ENCODE measurements at places on chromosomes 2 and 18.

DNA sequence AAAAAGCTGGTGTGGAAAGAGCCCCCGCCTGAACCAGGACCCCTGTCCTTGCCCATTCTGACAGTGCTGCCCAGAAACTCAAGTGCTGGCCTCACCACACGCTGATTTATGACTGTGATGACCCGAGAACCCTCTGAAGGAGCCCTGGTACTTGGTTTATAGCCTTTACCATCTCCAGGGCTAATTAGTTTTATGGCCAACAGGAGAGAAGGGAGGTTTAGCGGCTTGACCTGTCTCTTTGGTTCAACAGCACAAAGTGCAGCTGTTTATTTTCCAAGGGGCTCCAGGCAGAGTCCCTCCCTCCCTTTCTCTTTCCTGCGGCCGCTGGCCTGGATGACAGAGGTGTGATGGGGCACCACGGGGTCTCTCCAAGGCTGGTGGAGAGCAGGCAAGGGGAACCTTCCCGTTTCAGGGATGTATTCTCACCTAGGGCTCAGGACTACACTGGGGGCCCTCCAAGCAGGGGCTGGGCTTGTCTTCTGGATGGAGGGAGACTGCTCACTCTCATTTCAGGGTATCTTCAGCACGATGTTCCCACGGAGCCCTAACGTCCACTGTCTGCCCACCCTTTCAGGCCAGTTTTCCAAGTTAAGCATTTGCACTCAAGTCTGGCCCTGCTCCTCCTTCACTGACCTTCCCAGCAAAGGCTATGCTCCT lies 174.2 kb upstream of the GLI2 start:
- no peak for DNase-seq

GRCh38 chr2:73716543-73717250 lies 20.4 kb downstream of the TPRKB start:
- DNase-seq: no peak

GRCh38 chr2:110771547-110772382 lies 39.4 kb downstream of the ACOXL start:
- no peak for DNase-seq

DNA sequence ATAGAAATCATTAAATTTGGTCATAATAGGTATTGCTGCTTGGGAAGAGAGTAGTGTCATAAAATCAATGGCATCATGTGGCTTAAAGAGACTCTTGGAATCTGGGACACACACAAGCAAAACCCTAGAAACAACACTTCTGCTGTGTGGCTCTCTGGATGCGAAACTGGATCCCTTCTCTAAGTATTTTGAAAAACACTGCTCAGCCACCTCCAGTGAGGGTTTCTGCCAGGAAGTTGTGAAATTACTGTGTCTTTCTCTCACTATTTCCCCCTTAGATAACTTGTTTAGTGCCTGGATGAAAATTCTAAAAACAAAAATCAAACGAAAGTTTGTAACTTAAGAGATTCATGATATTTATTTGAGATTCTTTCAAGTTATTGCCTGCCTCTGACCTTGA lies 163.8 kb downstream of the RHBDD1 start:
- no peak for DNase-seq

- no peak for DNase-seq
Observed at GRCh38 chr18:62506495-62507143, 16.2 kb upstream of the ZCCHC2 start.

DNA sequence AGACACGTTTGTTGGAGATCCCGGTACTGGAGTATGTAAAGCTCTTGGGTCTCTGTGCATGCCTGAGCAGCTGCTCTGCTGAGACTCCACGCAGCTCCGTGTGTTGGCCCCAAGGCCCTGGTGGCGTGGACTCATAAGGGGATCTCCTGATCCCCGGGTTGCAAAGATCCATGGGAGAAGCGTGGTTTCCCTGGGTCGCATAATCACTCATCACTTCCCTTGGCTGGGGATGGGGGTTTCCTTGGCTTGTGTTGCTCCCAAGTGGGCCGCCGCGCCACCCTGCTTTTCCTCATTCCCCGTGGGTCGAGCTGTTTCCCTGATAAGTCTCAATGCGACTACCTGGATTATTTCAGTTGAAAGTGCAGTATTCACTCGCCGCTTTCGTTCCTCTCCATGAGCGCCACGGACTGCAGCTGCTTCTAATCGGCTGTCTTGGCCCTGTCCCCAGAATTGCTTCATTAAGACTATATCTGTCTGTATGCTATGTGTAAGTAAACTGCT lies 76.0 kb downstream of the EPC2 start:
- no peak for DNase-seq

GRCh38 chr18:46325895-46326294 lies 221.7 kb downstream of the HAUS1 start:
- no peak for DNase-seq

GRCh38 chr18:75160364-75160763 lies 48.6 kb downstream of the PTGR3 start:
- DNase-seq: no peak

GRCh38 chr2:23589739-23590138 lies 204.8 kb downstream of the KLHL29 start:
- DNase-seq: no peak

- no peak for DNase-seq
Observed at GRCh38 chr2:114076961-114077360, 187.1 kb downstream of the ACTR3 start.

DNA sequence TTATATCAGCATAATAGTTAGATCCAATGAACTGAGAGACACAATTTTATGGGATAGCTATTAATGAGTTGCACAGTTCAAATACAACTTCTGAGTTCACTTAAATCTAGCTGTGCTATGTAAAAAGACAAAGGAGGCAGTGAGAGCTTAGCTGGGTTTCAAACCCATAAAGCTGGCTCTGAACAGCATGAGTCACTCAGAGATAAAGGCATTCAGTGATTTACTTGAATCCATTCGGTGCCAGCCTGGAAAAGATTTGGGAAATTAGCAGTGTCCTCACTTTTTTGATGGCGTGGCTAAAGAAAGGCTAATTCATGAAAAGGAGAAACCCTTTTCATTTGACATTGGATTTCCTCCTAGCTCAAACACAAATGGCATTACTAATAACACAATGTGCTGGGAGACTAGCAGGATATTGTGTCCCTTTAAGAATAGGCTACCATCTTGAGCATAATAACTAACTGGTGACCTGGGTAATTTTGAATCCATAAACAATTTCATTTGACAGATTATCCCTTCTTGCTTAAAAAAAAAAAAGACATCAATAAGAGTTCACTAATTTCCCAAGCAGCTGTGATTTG lies 98.4 kb upstream of the NEUROD1 start:
- no peak for DNase-seq

- no peak for DNase-seq
Observed at GRCh38 chr2:9715238-9715637, 84.4 kb upstream of the YWHAQ start.

DNA sequence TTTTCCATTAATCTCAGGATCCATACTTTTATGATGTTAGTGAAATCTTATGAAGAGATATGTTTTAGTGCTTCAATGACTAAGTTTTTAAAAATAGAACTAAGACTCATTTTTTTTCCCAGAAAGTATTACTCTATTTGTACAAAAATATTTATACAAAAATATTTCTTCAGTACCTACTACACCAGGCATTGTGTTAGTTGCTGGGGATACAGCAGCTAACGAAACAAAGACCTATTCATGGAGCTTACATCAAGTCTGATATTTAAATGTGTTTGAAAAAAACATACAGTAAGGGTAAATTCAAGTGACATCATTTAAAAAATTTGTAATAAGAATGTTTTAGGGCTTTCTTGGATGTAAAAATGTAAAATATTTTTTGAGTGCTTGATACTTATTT lies 11.6 kb downstream of the VAPA start:
- no peak for DNase-seq

GRCh38 chr2:48448274-48449061 lies 81.5 kb upstream of the STON1 start:
- no peak for DNase-seq

DNA sequence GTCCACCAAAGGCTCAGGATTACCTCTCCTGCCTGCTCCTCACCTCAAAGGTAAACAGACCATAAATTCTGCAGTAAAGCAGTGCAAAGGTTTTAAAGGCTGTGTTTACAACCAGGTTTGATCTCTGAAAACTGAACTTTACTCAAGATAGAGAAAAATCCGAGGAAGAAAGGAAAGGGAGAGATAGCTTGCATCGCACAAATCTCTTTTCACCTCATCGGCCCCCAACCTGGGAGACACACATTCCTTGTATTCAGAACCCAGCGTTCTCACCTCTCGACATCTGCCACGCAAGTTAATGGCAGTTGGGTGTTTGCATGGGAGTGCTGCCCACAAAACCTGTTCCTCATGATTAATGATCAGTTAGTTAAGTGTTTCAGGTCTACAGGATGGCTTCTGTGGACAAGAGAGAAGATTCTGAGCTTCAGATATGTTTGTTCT lies 72.6 kb downstream of the GATA6 start:
- no peak for DNase-seq

DNA sequence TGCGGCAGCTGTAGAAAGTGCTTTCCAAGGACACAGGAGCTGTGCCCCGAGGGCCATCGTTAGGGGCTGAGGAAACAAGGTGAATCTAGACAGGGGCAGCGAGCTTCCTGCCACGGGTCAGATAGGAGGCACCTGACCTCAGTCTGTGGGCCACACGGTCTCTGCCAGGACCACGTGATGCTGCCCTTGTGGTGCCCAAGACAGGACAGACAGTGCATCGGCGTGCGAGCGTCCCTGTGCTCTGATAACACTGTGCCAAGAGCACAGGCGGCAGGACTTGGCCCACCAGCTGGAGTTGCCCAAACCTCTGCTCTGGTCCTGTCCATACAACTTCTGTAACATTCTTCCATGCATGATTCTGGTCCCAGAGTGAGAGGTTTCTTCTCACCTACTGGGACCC lies 225.4 kb downstream of the TWIST2 start:
- DNase-seq: no peak

DNA sequence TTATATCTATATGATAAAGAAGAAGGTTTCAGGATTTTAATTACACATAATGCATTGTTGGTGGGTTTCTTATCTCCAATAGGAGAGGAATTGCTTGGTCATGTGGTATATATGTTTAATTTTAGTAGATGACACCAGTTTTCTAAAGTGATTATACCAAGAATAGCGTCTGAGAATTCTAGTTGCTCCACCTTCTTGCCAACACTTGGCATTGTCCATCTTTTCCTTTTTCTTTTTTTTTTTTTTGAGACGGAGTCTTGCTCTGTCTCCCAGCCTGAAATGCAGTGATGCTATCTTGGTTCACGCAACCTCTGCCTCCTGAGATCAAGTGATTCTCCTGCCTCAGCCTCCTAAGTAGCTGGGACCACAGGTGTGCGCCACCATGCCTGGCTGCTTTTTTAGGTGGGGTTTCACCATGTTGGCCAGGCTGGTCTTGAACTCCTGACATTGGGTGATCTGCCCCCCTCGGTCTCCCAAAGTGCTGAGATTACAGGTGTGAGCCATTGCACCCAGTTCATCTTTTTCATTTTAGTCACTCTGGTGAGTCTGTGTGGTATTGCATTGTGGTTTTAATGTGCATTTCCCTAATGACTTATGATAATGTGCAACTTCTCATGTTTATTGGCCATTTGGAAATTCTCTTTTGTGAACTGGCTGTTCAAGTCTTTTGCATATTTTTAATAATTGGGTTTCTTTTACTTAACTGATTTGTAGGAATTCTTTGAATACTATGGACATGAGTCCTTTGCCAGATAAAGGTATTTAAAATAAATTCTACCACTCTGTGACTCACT lies 37.3 kb upstream of the ZNF512 start:
- DNase-seq: no peak

DNA sequence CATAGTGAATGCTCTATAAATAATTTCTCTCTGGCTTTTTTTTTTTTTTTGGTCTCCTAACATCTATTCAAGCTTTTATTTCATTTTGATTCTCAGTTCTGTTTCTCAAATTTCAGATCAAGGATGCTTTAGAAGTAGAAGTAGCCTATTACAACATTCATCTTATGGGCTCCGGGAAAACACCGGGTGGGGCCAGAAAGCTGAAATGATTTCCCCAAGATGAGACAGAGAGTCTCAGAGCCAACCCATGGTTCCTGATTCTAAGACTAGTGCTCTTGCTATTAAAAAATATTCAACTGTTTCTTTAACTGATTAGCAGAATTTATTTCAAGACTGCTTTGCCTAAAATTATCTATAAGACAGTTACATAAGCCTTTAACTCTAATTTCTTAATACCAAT lies 147.2 kb upstream of the CCDC68 start:
- DNase-seq: no peak

DNA sequence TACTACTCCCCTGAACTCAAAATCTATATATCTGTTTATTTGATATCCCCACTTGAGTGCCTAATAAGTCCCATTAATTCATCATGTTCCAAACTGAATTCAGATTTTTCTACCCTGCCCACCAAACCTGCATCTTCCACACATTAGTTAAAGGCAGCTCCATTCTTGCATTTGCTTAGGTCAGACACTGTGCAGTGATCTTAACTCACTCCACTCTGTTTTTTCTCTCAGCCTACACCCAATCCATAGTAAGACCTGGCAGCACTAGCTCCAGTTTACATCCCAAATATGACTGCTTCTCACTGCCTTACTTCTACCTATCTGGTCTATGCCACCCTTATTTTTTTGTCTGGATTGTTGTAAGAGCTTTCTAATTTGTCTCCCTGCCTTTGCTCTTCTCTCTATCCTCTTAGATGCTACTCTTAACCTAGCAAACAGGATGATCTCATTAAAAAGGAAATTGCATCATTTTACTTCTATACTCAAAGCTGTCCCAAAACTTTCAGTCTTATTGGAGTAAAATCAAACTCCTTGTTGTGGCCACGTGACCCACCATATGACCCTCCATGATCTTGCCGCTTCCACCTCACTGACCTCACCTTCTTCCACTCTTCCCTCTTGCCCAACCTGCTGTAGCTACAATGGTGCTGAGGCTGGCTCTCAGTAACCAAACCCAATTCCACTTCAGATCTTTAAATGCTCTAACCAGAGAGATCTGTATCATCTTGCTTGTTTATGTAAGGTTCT lies 274.9 kb upstream of the FANCL start:
- DNase-seq: no peak

GRCh38 chr2:46377101-46377581 lies 79.9 kb downstream of the EPAS1 start:
- DNase-seq: no peak

- DNase-seq: no peak
Observed at GRCh38 chr2:131040661-131041401, 52.4 kb downstream of the FAM168B start.

DNA sequence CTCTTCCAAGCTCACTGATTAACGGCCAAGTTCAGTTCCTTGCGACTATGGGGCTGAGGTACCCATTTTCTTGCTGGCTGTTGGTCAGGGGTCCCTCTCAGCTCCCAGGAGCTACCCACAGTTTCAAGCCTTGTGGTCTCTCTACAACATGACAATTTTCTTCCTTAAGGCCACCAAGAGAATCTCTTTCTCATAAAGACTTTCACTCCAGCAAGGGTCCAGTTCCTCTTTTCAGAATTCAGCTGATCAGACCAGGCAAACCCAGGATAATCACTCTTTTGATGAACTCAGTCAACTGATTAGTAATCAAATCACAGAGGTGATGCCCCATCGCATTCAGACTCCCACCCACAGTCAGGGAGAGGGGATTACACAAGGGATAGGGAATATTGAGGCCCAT lies 129.7 kb downstream of the IRS1 start:
- DNase-seq: no peak

GRCh38 chr2:75570948-75571729 lies 10.4 kb upstream of the EVA1A start:
- no peak for DNase-seq
